Activated CD4-positive, alpha-beta T cell treated with anti-CD3 and anti-CD28 coated beads for 36 hours (primary cell): ENCODE measurements at places on chromosomes 6 and 20. TPM values are rescaled to one million over a fixed set of nuclear protein-coding genes. Genes with fewer than 3 reads are reported as not detected.

DNA sequence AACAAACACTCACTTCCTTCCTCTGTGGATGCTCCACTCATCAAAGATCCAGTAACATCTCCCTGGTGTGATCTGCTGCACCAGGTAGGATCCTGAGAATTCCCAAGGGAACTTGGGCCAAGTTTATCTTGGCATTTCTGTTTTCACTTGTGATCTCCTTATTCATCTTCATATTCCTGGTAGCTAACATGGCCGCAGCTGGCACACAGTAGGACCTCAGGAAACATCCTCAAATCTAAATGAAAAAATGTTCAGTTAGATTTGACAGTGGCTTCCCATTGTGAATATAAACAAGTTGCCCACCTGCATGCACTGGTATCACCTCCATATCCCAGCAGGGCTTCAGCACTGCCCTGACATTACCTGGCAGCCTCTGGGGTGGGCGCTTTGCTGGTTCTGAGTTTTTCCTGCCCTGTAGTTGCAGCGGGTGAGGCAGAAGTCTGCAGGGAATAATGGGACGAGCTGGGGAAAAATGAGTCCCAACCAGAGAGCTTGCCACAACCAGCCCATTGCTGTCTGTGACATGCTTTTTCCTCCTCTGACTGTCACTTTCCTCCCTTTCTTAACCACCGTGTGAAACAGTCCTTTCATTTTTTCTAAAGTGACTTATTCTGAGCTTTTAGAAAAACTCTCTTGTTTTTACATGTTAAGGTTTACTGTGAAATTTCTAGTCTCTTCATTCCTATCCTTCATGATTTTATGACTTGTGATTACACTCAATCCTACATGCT, 9.4 kb upstream of the DSTN start:
- DNase-seq, result peak; percentile 48

DNA sequence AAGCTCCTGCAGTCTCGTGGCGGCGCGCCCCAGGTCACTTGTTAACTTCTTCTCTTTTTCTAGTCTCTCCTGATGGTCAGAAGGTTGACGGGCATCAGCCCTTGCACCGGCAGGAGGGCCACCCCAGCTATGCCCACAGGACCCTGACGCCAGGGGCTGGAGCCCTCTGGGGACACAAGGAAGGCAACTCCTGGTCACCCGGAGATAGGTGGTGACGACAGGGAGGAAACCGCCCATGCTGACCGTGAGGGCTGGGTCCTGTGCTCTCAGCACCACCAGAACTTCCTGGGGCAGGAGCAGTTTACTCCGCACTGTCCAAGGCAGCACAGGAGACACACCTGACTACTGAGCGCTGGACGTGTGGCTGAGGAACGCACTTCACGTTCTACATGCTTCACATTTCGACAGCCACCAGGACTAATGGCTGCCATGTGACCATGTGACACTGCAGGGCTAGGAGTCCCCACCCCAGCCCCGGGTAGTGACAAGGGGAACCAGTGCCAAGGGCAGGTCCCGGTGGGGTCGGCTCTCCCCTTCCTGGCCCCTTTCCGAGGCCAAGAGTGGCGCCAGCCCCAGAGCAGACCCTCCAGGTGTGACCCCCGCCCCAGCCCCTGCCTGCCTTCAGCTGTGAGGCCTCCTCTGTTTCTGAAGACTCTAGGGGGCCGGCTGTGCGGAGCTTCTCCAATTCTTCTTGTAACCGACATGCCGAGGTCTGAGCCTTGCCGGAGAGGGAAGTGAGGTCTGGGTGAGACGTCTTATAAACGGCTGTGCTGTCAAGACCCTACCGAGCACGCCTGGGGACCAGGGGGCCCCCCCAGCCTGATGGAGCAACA, 45.2 kb downstream of the DSTN start:
- no peak for DNase-seq

DNA sequence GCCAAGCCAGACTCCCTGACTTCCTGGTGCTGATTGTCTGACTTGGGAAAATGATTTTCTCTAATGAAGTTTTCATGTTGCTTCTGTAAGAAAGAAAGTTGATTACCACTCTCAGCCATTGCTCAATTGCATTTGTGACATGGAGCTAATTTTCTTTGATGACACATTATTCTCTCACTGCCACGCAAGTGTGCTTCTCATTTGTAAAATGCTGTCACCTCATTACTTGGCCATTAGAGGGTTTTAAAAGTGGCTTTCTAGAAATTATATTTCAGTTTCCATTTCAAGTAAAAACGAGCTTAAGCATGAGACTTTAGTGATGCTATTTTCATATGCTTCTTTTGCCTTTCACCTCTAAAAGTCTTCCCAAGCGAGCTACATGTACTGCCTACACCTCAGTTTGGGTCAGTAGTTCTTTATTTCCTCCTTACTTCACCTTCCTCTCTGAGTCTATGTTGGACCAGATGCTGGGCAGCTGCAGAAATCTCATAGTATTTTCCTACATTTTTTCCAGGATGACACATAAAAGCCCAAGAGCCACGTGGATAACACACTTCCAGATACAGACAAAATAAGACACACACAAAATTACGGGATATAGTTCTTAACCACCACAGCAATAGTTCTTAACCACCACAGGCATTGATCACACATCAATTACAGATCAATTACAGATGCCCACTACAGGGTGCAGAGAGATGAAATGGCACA, 6.3 kb upstream of the FAM210B start:
- DNase-seq, result no peak

DNA sequence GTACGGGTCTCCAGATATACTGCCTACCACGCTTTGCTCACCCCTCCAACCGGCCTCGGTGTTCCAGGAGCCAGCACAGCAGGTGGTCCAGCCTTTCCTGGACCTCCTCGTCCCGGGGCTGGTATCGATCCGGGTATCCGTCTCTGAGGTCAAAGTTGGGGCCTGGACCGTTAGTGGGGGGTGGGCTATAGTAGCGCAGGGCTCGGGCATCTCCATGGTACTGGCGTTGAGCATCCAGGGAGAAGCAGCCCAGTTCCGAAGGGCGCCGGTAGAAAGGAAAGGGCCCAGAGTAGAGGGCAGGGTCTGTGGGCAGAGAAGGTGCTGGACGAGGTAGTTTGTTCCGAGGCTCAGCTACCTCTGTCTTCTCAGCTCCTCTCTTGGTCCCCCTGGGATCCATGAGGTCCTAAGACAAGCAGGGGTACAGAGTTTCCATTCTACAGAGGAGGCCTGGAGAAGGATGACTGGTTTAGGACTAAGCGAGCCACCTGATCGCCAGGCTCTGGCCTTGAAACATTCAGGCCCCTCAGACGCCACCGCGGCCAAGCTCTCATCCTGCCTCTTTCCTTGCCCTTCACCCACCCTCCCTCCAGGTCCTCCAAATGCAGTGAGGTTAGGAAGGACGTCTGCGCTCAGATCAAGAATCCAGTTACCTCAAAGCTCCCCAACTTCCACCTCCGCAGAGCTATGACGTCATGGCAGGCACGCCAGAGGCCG, 502 bp downstream of the DXO start:
- peak; percentile 20 for DNase-seq

- no peak for DNase-seq
Observed at GRCh38 chr6:115058414-115059211, 715.8 kb upstream of the HS3ST5 start.

- DNase-seq, result no peak
Observed at GRCh38 chr6:169185011-169185521, 68.6 kb downstream of the THBS2 start.

DNA sequence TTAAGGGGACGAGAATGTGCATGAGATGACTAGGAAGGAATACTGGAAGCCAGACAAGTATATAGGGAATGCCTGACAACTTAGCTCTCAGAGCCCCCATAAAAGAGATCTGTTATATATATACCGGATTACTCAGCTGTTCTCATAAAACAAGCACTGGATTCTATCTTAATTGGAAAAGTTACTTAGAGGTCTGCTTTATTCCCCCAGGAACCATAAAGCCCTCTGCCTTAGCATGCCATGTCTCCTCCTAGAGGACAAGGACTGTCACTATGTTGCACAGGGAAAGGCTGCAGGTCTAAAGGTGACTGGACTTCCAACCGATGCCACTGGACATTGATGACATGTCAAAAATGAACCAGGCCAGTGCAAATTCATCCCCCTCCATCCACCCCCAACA, 6.4 kb downstream of the EXOC2 start:
- DNase-seq, result no peak

Gene SIRPD
- total RNA-seq, result not detected

Gene MAFB
- not detected for total RNA-seq

Gene SMIM29
- total RNA-seq, result 15.8 TPM

Gene EBF4
- 4.3 TPM for total RNA-seq
